ENCODE measurements at places on chromosomes 2 and 18.

DNA sequence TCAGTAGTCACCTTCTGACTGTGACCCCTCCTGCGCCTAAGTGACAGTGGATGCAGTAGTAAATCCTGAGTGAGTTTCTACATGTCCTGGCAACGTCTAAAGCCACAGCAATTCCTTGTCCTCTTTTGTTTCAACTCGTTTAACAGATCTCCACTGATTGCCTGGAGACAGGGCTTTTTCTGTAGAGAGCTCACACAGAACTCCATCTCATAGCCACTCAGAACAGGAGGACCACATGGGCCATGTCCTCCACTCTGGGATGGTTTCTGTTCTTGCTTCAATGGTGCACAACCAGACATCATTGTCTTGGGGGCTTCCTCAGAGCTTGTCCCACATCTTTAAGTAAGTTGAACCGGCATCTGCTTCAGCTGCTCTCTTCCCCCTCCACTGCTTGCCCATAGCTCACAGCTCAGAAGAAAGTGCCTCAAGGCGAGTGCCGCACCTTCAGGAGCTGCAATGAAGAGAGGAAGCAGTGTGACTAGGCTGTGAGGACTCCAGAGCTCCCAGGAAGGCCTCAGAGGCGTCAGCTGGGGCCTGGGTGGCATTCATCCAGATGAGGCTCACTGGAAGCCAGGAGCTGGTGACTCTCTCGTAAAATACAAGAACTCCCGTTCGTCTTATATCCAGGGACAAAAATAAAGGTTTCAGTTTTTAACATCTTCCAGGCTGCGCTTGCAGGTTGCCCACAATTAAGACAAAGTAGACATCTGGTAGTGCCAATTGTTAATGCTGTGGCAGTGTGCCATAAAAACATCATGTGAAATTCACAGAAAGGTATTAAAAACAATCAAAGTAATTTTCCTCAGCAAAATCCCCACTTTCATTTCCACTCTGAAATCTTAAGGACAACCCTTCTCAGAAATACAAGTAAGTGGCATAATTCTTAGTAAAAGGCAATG lies 37.3 kb downstream of the ST3GAL5 start:
- DNase-seq = no peak

DNA sequence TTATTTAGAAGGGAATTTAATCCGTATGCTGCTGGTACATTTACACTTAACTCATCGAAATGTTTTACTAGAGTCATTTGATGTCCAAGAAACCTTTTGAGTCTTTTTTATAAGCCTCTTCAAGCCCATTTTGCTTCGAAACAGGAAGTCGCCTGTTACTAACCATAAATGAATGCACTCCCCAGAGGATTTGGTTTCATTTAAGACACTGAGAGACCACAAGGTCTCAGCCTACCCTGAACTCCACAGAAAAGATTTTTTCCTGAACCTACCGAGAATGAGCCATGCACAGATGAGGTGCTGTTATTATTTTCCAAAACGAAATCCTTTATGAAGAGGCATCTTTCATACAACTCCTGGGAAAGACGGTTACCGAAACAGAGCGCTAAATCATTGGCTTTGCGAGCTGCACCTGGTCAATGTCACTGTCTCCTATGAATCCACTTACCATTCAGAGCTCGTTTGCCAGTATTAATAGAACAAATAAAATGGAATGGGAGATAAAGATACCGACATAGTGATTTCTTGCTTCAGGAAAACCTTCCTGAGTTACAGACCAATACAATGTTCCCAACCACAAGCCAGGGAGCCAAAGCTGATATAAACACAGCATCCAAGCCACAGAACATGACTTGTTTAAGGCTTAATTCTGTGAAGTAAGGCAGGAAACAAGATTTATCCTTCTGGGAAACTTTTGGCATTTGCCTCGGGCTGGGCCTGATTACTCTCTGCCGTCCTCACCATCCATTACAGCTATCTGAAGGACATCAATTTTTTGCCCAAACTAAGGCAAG lies 382.1 kb downstream of the OSR1 start:
- no peak for DNase-seq

DNA sequence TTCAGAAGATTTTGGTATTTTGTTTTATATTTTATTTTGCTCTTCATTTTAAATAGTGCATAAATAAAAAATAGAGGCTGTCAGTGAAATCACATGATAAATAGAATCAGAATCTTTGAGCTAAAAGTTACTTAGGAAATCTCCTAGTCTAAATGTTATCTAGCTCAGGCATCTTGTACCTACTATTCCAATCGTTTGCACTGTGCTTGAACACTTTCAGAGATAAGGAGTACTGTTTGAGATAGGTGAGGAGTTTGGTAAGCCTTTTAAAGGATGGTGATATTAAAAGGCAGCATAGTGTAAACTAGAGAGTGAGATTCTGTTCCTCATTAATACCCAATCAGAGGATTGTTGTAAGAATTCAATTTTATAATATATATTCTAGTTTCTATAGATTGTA lies 157.2 kb upstream of the MYO3B start:
- DNase-seq = no peak

- no peak for DNase-seq
Measured at GRCh38 chr2:157480182-157480961, 36.5 kb upstream of the CYTIP start.

DNA sequence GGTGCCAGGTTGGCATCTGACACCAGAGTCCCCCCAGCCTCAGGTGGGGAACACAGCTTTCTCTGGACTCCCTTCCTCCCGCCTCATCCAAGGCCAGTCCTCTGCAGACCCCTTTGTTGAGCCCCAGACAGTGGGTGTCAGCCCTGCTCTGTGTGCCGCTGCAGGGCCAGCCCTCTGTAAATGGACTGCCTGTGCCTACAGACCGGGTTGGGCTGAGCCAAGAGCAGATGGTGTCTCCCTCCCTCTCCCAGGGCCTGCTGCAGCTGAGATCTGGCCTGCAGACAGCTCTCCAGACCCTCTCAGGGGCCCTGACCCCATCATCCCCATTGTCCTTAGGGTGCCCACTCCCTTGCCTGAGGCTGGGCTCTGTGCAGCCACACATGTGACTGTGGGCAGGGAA lies 160.8 kb downstream of the KLHL29 start:
- DNase-seq = no peak

- no peak for DNase-seq
Measured at GRCh38 chr18:79533146-79533545, 137.4 kb downstream of the NFATC1 start.

- DNase-seq = no peak
Measured at GRCh38 chr2:168091986-168092385, 155.4 kb downstream of the STK39 start.

- DNase-seq = no peak
Measured at GRCh38 chr2:26691881-26692278, 642 bp upstream of the KCNK3 start.

- no peak for DNase-seq
Measured at GRCh38 chr2:154713675-154714074, 15.2 kb downstream of the KCNJ3 start.

GRCh38 chr2:124604940-124605339 lies 579.9 kb downstream of the CNTNAP5 start:
- DNase-seq = no peak

- no peak for DNase-seq
Measured at GRCh38 chr18:59456657-59457056, 97.6 kb upstream of the LMAN1 start.

DNA sequence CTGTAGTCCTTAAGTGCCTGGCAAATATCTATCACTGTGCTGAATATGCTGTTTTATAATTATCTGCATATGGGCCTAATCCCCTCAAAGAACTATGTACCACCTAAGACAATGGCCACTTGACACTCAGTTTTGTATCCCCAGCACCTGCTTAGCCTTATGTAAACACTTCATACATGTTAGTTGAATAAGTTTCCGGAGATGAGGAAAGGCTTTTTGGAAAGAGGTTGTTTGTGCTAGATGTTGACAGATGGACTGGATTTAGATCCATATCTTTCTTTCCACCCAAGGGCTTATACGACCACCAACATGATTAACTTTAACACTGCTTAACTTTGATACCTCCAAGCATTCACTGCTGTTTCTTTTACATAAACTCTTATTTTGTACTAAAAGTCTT lies 63.3 kb downstream of the FAM228A start:
- no peak for DNase-seq

DNA sequence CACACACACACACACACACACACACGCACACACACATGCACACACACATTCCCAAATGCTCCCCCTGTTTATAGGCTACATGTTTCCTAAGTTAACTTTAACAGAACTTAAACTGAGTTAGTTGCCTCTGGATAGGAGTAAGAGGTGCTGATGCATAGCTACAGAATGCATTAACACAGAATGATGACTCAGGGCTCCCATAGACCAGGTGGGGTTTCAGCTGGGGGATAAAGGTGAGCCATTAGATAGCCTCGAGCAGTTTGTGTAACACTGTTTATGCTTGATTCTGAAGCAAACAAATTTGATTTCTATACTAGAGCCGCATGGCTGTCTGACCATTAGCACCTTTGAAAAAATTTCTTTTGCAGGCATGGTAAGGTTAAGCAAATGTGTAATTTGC lies 741.0 kb downstream of the PLCL1 start:
- no peak for DNase-seq

Measured in CD4-positive, alpha-beta T cell treated with Interleukin-1 beta for 1 hour (primary cell).